ENCODE measurements at places on chromosomes 6 and 20.

DNA sequence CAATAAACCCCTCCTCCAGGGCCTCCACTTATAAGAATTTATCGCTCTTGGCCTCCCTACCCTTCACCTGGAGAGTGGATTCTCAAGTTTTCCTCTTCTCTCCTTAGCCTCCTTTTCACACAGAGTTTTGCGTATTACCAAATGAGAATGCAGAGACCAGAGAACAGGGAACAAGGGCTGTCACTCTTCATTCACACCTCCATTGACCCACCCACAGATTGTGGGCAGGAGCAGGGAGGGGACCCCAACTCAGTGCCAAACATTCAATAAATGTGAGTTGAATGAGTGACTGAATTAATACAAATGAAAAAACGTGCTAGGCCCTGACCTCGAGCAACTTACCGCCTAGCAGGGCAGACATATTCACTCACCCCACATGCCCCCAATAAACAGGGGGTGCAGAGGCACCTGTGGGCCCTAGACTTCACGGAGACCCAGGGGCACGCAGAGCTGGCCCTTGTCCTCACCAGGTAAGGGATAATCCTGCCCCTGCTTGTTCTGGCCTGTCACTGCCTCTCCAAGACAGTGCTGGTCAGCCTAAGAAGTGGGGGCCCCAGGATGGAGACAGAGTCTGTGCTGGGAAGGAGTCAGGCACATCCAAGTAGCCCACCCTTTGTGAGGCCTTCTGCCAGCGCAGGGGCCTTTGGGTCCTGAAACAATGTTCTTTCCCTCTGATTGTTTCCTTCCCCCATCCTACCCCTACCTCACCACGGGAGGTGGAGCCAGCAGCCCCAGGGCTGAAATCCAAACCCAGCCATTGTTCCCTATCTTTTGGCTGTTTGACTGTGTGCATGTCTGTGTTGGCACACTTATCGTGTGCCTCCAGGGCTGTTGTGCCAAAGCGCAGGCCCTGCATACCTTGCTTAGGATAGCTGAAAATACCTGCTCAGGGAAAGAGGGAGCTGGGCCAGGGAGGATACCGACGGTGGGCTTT lies 8.4 kb upstream of the TJAP1 start:
- no peak for DNase-seq

GRCh38 chr20:63896264-63897105 lies 1.6 kb downstream of the DNAJC5 start:
- DNase-seq, result no peak

GRCh38 chr6:49855221-49855620 lies 11.1 kb downstream of the CRISP1 start:
- DNase-seq, result no peak

GRCh38 chr6:162777091-162777490 lies 49.3 kb downstream of the PACRG start:
- DNase-seq, result no peak

GRCh38 chr6:70124882-70125545 lies 177.9 kb downstream of the COL9A1 start:
- DNase-seq, result no peak

GRCh38 chr6:50821441-50822077 lies 2.9 kb downstream of the TFAP2B start:
- DNase-seq, result no peak

GRCh38 chr6:66638099-66638498 lies 931.1 kb upstream of the EYS start:
- no peak for DNase-seq

GRCh38 chr6:159305804-159306537 lies 136.8 kb downstream of the FNDC1 start:
- DNase-seq, result no peak

DNA sequence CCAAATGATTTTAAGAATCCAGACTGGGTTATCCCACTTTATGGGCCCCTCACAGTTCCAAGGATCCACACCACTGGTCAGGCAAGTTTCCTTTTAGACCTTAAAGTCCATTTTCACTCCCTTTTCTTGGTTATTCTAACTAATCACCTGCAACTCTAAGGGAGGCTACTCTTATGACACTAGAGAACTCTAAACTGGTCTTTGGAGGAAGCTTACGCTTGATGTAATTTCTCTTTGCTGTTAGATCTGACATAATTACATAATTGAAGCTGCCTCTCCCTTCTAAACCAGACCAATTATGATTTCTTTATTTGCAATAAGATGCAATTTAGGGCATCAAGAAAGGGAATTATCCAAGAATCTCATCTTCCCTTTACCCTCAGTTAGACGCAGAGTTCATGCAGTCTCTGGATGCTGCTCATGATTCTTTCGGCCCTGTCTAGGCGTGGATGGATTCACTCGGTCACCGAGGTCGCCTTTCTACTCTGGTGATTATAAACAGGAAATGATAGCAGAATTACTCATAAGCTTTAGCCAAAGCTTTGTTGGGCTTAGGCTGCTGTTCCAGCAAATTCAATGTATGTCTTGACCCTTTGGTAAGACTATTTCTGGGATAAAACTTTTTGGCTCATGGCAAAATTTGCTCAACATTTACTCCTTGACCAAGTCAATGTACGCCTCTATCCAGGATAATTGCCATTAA lies 166.4 kb upstream of the PRND start:
- DNase-seq, result no peak

- DNase-seq, result no peak
Measured at GRCh38 chr6:134060491-134061106, 8.2 kb upstream of the SLC2A12 start.

- DNase-seq, result no peak
Measured at GRCh38 chr6:43368259-43369160, 937 bp downstream of the ZNF318 start.

DNA sequence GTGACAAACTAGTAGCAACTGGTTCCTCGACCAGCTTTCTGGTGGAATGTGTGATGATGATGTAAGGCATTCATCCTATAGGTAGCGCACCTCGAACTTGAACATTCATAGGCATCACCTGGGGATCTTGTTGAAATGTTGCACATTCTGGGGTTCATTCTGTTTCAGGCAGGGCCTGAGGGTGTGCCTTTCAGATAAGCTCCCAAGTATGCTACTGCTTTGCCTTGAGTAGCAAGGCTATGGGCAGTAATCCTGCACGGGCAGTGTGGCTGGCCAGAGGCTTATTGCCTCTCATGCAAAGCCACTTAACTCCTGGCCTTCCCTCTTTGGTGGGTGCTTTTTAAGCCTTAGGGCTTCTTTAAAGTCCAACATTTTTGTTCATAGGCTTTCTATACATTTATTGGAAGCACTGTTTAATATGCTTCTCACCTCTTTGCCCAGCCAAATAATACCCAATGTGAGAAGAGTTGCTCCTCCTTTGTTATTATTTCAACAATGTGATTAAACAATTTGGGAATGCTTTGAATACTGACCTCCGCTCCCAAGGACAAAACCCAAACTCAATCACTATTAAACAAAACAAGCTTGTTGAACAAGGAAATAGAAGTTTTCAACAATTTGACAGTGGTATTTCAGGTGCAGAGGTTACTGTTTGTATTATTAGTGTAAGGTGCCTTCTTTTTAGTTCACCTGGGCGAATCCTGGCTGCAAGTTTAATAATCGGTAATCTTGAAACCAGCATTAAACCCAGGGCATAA lies 57.5 kb downstream of the JARID2 start:
- no peak for DNase-seq

GRCh38 chr20:45036044-45036755 lies 64.7 kb downstream of the KCNS1 start:
- DNase-seq, result no peak

DNA sequence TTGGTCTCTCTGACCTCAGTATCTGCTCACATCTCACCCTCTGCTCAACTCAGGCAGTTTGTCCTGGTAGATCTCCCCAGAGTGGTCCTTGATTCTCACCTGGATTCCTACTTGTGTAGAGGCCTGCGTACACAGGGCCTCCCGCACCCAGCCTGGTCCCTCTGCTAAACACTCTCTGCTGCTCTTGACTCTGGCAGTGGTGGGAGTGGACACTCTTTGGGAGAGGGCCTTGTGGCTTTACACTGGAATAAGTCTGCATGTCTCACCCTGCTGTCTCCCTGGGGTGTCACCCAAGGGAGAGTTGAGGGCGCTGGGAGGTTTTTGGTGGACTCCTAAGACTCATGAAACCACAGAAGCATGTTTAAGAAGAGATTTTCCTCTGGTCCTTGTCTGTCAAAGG lies 57.3 kb upstream of the ECI2 start:
- no peak for DNase-seq

- DNase-seq, result no peak
Measured at GRCh38 chr6:7684843-7685242, 41.1 kb upstream of the BMP6 start.

DNA sequence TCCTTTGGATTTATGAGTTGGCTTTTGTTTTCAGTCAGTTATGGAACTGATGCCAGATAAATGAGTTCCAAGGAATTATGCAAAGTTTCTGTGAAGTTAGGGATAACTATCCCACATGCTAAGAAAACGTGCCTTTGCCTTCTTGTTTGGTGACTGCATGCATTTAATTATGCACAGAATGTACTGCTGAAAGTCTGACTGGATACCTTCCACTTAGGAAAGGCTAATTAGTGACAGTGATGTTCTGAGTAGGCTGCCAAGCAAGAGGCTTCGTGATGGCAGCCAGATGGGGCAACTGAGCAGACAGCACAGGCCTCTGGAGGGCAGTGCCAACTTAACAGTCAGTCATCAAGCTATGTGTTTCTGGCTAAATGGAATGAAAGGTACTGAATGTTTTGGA lies 289.9 kb downstream of the CD109 start:
- no peak for DNase-seq

DNA sequence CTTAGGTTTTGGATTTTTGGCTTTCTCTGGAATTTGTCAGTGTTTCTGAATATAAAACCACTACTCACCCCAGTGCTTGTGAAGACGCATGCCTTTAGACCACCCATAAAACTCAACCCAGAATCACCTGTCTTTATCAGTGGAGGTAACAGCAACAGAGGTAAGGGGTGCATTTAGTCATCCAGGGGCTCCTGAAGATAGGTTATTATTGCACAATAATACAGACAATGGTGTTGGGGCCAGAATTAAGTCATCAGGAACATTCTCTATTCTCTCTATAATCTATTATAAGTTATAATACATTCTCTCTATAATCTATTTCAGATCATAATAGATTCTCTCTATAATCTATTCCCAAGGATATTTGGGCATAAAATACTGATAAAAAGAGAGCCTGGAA lies 100.2 kb upstream of the KCNQ5 start:
- DNase-seq, result no peak

DNA sequence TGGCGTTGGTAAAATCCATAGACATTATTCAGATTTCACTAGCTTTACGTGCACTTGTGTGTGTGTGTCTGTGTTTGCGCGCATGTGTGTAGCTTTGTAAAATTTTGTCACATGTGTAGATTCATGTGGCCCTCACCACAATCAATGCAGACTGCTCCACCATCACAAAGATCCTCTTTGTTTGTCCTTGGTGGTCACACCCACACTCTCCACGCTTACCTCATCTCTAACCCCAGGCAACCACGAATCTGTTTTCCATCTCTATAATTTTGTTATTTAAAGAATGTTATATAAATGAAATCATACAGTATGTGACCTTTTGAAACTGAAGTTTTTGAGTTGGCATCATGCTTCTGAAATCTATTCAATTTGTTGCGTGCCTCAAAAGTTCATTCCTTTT lies 58.5 kb downstream of the GRM1 start:
- no peak for DNase-seq

GRCh38 chr6:8059129-8059528 lies 5.1 kb downstream of the BLOC1S5 start:
- no peak for DNase-seq

DNA sequence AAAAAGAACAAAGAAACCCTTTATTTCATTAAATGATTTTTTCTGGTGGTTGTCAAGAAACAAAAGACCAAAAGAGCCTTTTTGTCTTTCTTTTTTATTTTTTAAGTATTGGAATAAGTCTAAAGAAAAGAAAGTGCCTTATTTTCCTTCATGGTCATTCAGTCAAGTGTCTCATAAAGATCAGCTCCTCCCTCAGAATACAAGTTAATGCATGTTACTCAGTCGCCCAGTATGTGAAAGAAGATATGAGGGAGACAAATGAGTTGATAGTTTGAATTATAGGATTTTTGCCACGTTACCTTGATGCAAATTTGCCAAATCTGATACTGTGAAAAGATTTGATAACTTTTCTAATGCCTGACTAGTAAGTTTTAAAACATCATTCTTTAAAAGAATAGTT lies 157.2 kb downstream of the QKI start:
- DNase-seq, result no peak

DNA sequence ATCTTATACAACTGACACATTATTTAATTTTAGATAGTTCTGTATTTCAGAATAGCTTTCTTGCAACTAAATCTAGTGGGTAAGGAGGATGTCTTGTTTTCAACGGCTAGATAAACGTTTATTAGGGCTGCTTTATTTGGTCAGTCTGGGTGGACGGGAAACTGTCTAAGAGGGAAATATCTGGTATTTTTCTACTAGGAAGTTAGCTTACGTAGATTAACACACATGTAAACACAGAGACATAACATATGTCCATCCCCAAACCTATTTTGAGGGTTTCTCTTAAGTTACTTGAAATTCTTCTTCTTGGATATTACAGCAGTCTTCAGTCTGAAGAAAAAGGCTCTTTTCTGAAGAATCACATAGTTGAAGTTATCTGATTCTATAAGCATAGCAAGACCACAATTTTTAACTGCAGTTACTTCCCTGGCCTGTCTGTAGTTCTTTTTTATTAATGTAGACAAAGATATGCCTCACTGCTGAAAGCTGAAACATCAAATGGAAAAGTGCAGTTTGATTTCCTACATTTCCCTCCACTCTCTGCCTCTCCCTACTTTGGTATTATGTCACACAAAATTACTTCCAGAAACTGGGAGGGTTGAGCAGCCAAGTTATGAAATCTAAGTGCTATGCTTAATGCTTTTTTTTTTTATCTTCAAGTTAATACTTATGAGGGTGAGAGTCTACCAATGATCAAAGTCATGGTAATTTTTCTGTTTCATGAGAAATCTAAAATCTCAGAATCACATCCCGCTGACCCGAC lies 37.4 kb downstream of the PLAGL1 start:
- no peak for DNase-seq

DNA sequence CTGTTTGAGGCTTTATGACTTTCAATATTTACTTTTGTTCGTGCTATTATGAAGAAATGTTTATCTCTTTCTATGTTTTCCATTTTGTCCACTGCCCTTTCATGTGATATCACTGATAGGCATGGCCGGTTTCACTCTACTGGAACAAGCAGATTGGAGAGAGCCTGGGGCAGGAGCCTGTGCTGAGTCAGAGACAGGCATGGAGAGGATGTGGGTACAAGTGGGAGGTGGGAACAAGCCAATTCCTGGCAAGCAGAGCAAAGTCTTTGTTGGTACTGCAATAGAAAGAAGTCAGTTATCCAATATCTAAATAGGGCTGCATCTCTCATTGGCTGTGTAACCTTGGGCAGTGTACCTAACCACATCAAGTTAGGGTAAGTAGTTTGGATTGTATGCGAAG lies 545.6 kb upstream of the MAP3K7 start:
- DNase-seq, result no peak

- no peak for DNase-seq
Measured at GRCh38 chr6:5125152-5126006, 40.2 kb downstream of the PPP1R3G start.

Measured in GM12878 (cell line).